Cardiac septum (tissue), 1 donor: ENCODE measurements at places on chromosomes 1 and 21. TPM values are rescaled to one million over a fixed set of nuclear protein-coding genes. Genes with fewer than 3 reads are reported as not detected.

GRCh38 chr1:165874643-165875042, 47.2 kb downstream of the UCK2 start:
- DNase-seq, result no peak

GRCh38 chr21:33892853-33893252, 22.8 kb downstream of the ATP5PO start:
- DNase-seq, result no peak

DNA sequence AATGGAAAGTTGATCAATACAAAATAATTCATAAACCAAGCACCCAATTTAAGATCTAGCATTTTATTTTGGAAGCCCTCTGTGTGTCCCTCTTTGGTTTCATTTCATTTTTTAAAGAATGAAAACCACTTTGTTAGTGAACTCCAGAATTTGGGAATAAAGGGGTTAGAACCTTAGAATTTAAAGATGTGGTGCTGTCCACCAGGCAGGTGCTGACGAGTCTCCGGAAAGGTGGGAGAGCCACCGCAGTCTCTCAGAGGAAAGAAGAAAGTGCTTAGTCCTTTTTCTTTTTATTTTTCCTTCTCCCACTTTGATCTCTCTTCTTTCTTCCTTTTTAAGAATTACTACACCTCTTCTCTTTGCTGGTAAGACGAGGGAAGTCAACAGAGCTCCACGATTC, 20.5 kb upstream of the HIVEP3 start:
- DNase-seq, result no peak

Gene TMEM269
- not detected for total RNA-seq

Gene TEX38
- total RNA-seq, result 0.24 TPM
